ENCODE measurements at places on chromosomes 12 and 14.

DNA sequence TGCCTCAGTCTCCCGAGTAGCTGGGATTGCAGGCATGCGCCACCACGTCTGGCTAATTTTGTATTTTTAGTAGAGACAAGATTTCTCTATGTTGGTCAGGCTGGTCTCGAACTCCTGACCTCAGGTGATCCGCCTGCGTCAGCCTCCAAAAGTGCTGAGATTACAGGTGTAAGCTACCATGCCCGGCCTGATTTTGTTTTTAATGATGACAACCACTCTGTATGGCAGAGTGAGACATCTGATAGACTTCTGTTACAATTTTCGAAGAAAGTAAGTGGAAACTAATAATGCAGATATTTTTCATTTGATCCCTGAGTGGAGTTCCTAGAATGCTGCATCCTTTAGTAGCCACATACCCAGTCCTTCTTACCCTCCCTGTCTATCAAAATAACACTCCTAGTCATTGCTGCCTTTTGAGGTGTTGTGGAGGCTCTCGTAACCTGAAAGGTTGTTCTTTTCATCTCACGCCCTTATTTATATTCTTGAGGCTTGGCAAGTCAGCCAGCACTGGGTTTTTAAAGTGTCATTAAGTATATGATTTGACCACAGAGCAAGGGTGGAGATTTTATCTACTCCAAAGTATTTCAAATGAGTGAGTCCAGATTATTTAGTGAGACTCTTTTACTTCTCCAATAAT, 5.9 kb upstream of the EID3 start:
- DNase-seq: no peak

GRCh38 chr14:75236467-75236866, 42.2 kb upstream of the FOS start:
- DNase-seq: no peak

DNA sequence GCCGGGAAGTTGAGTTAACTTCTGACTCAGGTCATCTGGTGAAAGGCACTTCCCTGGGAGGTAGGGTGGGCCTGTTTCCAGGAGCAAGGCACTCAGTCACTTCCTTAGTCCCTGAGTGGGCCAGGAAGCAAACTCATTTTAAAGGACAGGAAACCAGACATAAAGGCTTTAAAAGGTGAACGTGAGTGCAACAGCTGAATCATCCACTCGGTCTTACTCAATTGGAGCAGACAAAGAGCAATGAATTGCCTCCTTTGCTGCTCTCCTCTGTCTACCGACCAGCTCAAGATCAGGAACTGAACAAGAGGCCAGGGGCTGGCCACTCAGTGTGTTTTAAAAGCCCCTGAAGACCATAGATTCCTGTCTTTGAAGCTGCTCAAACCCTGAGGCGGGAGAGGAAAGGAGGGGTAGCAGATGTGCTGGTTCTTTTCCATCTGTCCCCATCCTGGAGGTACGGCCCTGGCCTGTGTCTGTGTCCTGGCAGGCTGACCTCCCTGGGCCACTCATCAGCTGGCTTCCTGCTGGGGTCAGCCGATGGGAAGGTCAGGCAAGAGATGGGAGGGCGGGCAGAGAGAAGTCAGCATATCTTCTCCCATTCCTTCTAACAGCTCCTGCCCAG, 148.9 kb downstream of the PPM1H start:
- DNase-seq: no peak

- no peak for DNase-seq
Measured at GRCh38 chr12:130700492-130701401, 15.4 kb downstream of the RIMBP2 start.

DNA sequence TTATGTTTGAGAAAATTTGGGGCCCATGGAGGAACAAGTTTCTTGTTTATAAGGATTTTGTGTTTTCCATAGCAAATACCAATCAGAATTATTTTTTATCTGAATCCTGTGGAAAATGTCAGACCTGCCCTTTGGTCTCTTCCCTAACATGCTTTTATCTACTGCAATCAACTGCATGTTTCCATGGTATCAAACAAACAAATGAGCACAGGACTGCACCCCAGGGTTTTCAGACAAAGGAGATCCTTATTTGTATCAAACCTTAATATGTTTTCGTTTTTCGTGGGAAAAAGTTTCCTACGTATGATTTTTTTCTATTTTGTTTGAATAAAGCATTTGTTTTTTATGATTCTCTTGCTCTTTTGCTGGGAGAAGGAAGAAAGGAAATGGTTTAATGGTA, 91.1 kb downstream of the GPR135 start:
- no peak for DNase-seq

DNA sequence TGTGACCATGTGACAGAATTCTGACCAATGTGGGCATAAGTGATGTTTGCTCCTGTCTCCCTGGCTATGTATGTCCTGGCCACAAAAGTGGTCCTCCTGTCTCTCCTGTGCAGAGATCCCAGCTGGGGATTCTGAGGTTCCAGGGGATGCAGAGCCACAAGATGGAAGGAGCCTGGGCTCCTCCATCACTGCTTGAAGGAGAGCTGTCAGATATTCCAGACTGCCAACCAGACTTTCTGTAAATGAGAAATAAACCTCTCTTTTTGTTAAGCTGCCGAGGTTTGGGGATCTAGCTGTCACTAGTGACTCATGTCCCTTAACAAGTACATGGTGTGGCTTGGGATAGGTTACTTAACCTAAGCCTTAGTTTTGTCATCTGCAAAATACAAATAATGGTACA, 21.9 kb downstream of the BDKRB1 start:
- DNase-seq: no peak
